ENCODE measurements at places on chromosomes 6 and 20.
A peak's percentile ranks its signal among the peaks of the same experiment; 100 is the strongest.

GRCh38 chr6:17588011-17588410 lies 12.1 kb upstream of the FAM8A1 start:
- no peak for DNase-seq

DNA sequence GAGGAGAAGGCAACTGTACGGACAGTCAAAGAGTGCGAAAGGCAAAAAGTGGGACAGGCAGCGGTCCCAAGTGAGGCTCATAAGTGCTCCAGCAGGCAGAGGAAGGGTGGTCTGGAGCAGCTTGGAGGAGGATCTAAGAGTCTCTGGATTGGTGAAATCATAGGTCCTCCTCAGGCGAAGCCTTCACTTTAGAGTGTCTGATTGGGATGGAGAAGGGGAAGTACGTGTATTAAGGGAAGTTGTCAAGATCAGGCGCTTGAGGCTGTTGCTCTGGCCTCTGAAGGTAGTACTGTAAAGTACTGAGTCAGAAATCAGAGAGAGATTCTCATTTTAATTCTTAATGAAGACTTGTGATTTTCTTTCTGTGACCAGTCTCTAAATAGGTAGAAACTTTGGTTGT lies 185.6 kb downstream of the KIF16B start:
- no peak for DNase-seq

DNA sequence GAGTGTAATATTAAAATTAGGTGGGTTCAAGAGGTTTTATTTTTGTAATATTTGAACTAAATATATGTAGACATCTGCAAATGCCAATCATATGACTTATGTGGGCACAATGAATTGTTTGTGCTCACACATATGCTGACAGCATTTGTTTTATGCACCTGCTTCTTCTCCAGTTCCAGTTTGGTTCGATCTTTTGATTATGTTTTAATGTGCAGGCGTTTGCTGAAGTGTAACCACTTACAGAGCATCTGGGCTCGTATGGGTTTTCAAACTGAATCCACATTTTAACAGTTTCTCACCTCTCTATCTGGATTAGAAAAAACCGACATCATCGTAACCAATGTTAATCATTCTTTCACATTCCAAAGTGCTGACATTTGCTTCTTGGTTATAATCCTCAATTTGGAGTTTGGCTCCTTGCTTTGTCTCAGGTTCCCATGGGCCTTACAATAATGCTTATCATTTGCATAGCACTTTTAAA lies 129.1 kb upstream of the SPACA1 start:
- DNase-seq, result no peak

- DNase-seq, result no peak
Observed at GRCh38 chr6:24931718-24932691, 3.8 kb downstream of the RIPOR2 start.

DNA sequence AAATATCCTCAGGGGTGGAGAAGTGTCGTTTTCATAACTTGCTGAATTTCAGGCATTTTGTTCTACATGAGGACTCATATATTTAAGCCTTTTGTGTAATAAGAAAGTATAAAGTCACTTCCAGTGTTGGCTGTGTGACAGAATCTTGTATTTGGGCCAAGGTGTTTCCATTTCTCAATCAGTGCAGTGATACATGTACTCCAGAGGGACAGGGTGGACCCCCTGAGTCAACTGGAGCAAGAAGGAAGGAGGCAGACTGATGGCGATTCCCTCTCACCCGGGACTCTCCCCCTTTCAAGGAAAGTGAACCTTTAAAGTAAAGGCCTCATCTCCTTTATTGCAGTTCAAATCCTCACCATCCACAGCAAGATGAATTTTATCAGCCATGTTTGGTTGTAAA lies 20.3 kb upstream of the MAPK13 start:
- DNase-seq, result no peak

GRCh38 chr20:44028868-44029847 lies 114.5 kb downstream of the TOX2 start:
- no peak for DNase-seq

DNA sequence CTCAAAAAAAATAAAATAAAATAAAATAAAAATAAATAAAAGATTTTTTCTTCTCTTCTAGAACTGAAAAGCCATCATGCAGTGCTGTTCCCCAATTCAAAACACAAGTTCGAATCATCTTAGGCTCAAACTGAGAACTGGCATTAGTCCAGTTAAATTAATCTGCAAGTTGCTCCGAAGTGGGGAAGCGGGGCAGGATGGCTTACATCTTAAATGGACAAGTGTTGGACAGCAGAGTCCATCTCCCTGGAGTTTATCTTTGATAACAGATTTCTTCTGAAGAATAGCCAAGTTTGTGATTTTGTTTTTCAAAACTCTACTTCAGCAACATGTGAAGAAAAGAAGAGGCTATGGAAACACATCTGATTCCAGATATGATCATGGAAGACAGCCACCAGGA lies 111.3 kb upstream of the ASF1A start:
- no peak for DNase-seq

GRCh38 chr20:55641497-55641896 lies 363.8 kb downstream of the CBLN4 start:
- no peak for DNase-seq

- DNase-seq, result no peak
Observed at GRCh38 chr6:132725471-132725870, 11.6 kb upstream of the VNN1 start.

DNA sequence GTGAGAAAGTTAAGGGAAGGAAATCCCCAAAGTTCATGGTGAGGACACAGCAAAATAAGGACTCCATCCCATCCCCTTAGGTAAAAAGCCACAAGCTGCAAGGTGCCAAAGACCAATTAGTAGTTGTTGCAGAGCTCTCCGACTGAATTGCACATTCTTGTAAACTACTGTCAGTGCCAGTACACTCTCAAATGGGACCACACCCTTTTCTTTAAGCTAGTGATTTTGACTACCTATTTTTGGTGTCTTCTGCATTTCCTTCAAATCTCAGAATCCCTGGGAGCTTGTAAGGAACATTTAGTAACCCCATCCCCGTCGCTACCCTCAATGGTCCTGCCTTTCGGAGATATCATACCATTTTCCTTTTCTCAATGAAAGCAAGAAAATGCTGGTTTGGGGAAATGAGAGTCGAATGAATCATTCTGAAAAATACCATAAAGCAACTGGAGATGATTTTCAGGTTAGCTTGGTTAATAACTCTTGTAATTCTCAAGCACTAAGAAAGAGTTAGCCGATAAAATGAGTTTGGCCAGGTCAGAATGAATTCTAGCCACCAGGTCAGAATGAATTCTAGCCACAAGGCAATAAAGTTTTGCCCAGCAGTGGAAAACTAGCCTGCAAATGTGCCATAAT lies 5.2 kb upstream of the HMGN3 start:
- no peak for DNase-seq

GRCh38 chr6:115362234-115362633 lies 698.5 kb downstream of the FRK start:
- no peak for DNase-seq

DNA sequence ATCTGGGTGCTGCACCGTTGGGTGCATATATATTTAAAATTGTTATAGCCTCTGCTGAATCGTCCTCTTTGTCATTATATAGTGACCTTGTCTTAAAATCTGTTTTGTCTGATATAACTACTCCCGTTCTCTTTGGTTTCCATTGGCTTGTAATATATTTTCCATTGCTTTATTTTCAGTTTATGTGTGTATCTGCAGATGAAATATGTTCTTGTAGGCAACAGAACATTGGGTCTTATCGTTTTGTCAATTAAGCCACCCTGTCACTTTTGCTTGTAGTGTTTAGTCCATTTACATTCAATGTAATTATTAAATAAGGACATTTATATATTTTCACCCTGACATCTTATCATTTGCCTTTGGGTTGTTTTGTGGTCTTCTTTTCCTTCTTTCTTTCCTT lies 933.9 kb downstream of the EPHA7 start:
- DNase-seq, result no peak

- no peak for DNase-seq
Observed at GRCh38 chr6:146578054-146578453, 20.7 kb upstream of the ADGB start.

- DNase-seq, result no peak
Observed at GRCh38 chr6:14639983-14640599, 522.5 kb downstream of the CD83 start.

GRCh38 chr6:36839749-36840431 lies 646 bp upstream of the CPNE5 start:
- peak; percentile 47 for DNase-seq

- DNase-seq, result peak; percentile 73
Observed at GRCh38 chr20:50191065-50191543, 474 bp downstream of the CEBPB start.

- no peak for DNase-seq
Observed at GRCh38 chr6:151052021-151052646, 186.6 kb downstream of the MTHFD1L start.

DNA sequence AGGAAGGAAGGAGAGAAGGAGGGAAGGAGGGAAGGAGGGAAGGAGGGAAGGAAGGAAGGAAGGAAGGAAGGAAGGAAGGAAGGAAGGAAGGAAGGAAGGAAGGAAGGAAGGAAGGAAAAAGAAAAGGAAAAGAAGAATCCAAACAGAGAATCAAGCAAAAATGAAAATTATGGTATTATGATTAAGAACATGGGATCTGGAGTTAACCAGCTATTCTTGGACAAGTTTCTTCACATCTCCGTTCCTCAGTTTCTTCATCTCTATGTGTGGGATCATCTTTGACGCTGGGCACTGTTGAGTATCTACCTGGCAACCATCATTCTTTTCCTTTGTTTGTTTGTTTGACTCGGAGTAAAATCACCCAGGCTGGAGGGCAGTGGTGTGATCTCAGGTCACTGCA lies 71.6 kb downstream of the ZNF217 start:
- no peak for DNase-seq

DNA sequence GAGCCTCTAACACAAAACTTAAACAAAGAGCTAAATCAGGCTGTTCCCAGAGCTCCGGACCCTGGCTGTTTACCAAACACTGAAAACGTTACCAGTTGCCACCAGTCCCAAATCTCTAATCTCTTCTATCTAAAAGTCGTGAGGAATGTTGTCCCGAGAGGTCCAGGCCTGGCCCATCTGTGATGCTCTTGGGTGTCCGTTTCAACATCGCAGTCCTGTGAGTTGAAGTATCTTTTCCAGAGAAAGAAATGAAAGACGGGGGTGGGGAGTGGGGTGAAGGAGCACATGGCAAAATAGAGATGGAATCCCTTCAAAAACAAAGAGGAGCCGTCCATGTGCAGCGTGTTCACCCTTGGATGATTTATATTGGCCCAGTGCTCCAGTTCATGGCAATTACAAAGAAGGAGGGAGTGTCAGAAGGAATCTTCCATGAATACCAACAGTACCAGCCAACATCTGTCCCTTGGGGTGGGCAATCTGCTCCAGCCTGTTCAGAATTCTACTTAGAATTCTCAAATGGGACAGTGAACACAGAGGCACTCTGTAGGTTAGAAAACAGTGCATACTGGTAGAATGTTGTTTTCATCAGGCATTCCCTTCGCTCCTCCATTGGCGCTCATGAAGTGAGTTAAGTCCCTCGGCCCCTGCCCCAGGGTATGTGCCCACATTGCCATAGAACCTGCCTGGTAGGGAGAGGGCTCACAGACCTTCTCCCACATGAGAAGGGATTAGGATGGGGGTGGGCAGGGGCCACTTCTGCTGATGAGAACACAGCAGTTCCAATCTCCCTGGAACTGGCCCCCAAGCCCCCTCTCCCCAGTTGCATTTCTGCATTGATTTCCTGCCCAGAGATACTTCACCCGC lies 112.1 kb downstream of the LY86 start:
- peak; percentile 8 for DNase-seq

- no peak for DNase-seq
Observed at GRCh38 chr20:54172532-54172855, 1.3 kb downstream of the CYP24A1 start.

DNA sequence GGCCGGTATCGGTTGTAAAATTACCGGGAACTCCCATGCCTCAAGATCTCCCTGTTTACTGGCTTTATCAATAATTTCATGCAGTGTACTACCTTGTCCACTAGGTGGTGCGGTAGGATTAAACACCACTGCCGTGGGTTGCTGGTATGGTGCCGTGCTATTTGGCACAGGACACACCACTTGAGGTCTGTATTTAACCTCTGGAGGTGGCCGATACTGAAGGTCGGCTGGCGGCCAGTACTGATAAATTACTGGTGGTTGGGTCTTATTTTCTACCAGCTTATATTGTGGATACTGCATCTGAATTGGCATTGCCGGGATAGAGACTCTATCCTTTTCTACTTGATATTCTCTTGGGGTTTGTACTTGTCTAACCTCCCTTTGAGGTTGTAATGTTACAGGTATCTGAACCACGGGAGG lies 14.3 kb upstream of the PTCRA start:
- peak; percentile 84 for DNase-seq

GRCh38 chr20:48717095-48717672 lies 110.6 kb downstream of the PREX1 start:
- no peak for DNase-seq

GRCh38 chr6:22146931-22147701 lies 149.7 kb downstream of the PRL start:
- DNase-seq, result no peak

DNA sequence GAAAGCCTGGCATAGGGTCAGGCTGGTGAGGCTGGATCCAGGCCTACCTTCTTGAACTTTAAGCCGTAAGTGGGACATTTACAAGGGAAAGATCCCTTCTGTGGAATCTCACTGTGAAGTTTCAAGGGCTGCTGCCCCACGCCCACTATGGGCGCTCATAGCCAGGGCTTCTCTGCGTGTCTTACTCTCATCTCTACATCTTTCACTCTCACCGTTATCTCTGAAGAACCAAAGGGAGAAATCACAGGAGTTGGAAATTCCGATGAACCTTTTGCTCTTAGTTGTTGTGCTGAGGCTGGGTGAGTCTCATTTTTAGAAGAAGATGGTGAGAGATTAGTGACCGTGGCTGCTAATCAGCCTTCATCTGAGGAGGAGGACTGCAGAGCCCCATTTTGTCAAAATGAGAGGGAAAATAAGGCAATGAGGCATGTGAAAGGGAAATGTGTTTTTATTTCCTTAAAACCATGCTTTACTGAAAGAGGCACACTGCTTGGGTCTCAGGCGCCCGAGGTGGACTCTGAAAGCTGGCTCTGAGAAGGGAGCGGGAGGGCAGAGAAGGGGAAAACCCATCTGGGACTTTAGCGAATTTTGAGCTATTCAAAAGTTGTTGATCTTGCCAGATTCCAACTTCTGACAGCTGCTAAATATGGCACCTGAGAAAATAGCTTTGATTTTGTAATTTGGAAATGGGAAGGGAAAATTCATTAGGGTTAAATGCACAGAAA lies 301.5 kb downstream of the CLIC5 start:
- DNase-seq, result no peak

GRCh38 chr6:2990248-2990931 lies 9.3 kb upstream of the NQO2 start:
- DNase-seq, result peak; percentile 44

DNA sequence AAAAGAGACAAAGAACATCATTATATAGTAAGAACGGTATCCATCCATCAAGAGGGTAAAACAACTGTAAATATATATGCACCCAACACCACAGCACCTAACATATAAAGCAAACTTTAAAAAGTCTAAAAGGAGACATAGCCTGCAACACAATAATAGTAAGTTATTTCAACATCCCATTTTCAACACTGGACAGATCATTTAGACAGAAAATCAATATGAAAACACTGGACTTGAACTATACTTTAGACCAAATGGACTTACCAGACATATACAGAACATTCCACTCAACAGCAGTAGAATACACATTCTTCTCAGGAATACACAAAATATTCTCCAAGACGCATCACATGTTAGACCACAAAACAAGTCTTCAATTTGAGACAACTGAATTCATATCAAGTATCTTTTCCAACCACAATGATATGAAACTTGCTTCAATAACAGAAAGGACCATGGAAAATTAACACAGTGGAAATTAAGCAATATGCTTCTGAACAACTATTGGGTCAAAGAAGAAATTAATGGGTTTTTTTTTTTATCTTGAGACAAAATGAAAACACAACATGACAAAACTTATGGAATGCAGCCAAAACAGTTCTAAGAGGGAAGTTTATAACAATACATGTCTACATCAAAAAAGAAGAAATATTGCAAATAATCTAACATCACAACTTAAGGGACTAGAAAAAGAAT lies 23.9 kb upstream of the ASF1A start:
- no peak for DNase-seq
